ENCODE measurements at places on chromosomes 1 and 21.

GRCh38 chr1:43274125-43274803, 4.5 kb downstream of the TMEM125 start:
- DNase-seq, result peak; percentile 63

- DNase-seq, result peak; percentile 34
Measured at GRCh38 chr1:179599623-179600249, 8.1 kb downstream of the TDRD5 start.

- no peak for DNase-seq
Measured at GRCh38 chr21:42495765-42496119, 282 bp downstream of the RSPH1 start.

- no peak for DNase-seq
Measured at GRCh38 chr1:188668083-188668482, 1809.6 kb downstream of the BRINP3 start.

GRCh38 chr1:54742282-54742681, 22.0 kb downstream of the PARS2 start:
- no peak for DNase-seq

DNA sequence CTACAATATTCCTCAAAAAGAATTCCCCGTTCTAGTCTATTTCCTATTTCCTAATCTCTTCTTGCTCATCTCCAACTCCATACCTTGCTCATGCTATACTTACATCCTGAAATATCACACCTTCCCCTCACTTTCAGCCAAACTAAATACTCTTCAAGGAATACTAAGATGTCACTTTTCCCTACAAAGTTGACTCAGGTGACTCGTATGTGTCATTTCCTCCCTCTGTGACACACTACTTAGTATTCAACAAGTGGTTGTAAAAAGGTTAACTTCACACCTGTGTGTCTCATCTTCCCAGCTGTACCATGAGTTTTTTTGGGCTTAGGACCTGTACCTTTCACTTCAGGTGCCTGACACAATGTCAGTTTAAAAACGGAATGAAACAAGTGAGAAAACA, 81.9 kb upstream of the LBR start:
- DNase-seq, result no peak

GRCh38 chr1:235391874-235392273, 24.6 kb downstream of the TBCE start:
- DNase-seq, result no peak

DNA sequence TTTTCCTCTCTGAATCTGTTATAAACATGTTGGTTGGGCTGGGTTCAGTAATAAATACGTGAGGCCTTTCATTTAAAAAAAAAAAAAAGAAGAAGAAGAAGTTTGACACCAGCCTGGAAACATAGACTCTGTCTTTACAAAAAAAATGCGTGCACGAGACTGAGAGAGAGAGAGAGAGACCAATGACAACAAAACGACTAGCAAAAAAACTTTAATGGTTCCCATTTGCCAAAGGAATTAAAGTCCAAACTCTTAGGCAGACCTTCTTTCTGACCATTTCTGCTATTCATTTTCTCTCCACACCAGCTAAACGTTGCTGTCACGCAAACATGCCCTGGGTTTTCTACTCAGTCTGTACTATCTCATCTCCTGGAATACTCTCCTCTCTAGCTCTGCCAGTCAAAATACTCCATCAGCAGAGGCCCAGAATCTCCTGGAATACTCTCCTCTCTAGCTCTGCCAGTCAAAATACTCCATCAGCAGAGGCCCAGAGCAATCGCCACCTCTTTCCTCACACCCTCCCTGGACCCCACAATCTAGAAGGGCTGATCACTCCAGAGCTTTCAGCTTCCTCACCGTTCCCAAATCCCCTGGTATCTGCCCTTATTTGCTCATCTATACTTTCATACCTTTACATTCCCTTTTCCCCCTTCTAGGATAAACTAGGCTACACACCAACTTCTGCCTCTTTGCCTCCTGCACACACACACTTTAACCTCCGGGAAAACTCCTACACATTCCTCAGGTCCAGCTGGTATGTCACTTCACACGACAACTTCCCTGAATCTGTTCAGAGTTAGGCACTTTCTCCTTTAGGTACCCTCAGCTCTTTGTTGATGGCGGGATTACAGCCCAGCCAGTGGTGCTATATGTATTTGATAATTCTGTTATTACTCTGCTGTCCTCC, 100.0 kb downstream of the CDC7 start:
- DNase-seq, result no peak

- DNase-seq, result no peak
Measured at GRCh38 chr1:27267153-27267552, 32.7 kb downstream of the WDTC1 start.

GRCh38 chr1:101592845-101593244, 356.0 kb downstream of the S1PR1 start:
- no peak for DNase-seq

DNA sequence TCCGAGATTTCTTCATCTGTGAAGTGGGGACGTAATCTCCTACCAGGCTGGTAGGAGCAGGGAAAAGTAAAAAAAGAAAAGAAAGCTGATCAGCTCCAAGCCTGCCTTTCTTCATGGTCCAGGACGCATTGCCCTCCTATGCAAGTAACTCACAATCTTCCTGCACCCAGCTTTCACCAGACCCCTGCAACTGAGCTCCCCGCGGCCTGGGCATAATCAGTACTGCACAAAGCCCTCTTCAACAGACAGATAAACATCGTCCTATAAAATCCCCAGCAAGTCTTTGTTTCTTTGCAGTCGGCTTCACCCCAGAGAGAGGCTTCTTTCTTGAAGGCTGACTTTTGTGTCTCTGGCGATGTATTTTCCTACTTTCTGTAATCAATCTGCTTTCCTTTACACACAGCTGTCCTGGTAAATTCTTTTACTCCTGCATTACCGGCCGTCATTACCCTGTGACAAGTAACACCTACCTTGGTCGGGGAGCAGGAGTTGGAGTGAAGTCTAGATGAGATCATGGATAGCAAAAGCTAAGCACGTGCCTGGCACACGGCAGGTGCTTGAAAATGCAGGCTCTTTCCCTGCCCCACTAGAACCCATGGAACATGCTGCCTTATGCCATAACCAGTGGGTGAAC, 8.3 kb downstream of the PADI1 start:
- DNase-seq, result peak; percentile 47

- DNase-seq, result no peak
Measured at GRCh38 chr1:117664314-117664713, 58.5 kb downstream of the TENT5C start.

DNA sequence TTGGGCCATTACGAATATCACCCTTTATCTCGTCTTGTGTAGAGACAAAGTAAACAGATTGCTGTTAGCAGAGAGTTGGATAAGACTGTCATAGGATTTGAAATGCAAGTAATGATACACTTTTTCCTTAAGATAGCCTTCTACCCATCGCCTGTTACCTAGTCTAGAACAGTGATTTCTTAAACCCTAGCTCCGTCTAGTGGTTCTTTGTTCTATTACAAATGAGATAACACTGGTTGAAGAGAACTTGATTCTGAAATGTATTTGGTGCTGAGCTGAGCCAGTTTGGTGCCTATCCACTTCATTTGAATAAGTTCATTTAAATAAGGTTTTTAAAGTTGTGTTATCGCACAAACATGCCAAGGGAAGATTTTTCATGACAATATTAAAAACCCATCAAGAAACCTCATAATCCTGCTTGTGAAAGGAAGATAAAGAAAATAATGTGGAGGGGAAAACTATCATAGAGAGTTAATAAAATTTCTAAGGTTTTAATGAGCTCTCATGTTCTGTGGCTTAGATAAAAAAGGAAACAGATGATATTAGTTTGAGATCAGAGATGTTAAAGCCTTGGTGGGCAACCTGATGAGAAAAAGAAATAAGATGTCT, 1.5 kb upstream of the KCNH1 start:
- peak; percentile 52 for DNase-seq

DNA sequence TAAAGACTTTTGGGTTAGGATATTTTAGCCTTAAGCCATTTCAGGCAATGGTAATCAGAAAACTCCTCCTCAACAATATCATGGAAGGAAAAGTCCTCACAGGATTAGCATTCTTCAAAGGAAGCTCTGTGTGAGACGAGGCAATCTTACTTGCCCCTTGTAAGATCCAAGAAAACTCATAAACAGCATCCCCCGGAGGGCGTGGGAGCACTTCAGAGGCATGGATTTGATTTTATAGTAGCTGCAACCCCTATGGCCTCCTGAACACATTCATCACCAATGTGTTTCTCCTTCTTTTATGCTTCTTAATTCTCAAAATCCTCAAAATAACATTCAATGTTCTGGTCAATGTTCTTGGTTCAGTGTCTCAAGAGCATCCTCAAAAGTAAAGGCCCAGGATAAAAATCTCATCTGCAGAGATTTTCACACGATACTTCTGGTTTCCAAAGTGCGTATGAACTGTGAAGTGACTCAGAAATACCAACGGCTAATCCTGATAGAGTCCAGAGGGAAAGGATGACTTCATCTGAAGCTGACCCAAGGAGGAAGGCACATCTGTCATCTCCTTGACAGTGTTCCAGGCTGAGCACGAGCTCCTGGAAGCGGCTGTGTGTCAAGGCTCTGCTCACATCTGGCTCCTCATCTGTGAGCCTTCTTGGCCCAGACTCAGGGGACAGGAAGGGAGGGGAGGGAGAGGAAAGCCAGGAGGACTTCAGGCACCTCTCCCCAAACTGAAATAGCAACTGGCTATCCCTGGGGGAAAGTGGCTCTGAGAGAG, 49.3 kb upstream of the PSEN2 start:
- DNase-seq, result no peak

- no peak for DNase-seq
Measured at GRCh38 chr1:241603731-241604245, 36.4 kb downstream of the CHML start.

- no peak for DNase-seq
Measured at GRCh38 chr1:110347182-110347893, 8.2 kb downstream of the RBM15 start.

GRCh38 chr21:26798856-26799751, 46.1 kb downstream of the ADAMTS1 start:
- no peak for DNase-seq

DNA sequence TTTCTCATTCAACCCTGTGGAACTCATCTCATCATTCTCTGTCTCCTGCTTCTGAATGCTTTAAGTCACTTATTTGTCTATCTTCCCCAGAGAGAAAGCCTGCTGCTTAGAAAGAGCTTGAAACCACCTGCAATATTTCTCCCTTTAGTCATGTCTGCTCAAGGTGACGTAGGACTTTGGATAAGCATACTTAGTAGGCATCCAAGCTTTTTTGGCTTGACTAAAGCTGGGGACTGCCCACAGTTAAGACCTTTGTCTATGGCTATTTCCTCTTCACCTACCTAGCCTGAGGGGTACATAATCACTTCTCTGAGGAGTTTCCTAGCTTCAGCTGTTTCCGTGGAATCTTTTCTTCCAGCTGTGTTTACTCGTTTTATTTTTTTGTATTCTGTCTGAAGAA, 665.8 kb upstream of the CAMK1G start:
- no peak for DNase-seq

GRCh38 chr1:17984583-17984982, 123.0 kb upstream of the IGSF21 start:
- peak; percentile 27 for DNase-seq

DNA sequence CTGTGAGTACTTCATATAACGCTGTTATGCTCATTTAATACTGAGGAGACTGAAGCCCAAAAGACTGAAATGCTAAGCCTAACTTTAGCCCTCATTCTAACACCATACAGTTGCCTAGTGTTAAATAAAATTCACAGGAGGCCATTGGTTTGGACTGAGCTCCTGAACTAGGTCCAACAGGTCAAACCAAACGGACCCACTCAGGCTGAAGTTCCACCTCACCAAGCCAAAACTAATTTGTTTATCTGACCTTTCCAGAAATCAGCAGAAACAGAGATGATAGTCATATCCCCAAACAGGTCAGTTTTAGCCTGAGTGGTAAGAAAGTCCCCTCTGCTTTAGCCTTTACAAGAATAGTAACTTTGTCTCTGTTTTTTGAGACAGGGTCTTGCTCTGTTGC, 311.3 kb upstream of the ZP4 start:
- DNase-seq, result no peak

GRCh38 chr1:231581859-231582258, 44.7 kb upstream of the DISC1 start:
- DNase-seq, result no peak

DNA sequence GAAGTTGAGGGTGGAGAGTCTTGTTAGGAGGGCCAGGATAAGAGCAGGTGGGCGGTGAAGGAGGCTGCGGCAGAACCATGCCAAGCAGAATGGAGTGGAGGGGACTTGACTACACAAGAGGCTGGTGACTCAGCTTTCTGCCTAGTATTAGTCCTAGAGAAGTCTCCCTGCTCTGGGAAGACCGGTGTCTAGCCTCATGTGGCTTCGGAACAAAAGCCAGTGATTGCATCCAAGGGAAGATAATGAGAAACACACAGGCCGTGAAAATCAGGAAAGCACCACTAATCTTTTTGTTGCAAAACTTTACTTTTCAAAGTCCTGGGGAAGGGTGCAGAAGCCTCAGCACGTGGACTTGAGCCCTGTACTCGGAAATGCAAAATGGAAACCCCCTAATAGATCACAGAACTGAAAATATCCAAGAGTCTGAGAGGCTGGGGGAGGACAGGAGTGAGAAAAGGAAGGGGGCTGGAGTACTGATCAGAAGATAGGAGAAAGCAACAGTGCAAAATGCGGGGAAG, 31.4 kb downstream of the DDR2 start:
- DNase-seq, result peak; percentile 35

DNA sequence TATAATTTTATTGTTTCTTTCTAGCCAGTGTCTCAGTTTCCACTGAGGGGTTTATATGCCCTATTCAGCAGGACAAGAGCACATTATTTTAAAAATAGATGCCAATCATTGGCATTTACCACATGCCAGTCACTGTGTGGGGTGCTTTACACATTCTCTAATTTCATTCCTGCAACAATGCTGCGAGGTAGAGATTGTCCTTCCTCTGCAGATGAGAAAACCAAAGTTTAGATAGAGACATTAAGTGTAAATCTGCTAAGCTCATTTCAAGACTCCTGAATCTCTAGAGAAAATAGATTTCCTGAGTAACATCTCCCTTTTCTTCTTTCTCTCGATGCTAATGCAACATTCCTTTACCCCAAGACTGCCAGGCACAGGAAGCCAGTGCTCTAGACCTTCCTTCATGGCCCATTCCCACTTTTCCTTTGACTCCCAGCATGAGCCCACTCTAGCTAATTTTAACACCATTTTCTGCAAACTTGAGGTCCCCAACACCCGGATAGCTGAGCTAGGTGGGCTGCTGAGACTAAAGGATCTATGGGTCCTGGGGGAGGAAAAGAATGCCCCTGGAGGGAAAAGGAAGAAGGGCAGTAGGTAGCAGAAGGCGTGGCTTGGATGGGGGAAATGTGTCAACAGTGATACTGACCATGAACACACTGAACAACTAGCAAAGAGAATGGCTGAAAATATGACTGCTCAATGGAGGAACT, 50.0 kb downstream of the SH3GLB1 start:
- DNase-seq, result no peak
